Iris pigment epithelial cell (primary cell): ENCODE measurements at places on chromosomes 7 and 10.

DNA sequence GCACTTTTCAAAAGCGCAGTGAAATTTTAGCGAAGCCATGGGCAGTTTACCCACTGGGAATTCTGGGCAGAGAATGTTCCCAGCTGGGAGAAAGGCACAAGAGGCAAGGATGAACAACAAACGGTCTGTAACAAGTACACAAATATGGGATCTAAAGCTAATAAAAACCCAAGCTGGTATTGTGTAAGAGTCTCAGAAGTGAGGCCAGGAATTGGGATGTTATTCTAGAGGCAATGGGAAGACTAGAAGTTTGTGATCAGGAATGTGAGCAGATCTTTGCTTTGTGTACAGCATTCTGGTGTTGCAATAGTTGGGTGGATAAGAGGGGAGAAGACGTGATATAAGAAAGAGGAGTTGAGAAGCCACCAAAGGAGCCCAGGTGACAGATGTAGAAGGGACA, 15.0 kb downstream of the FZD9 start:
- peak; percentile 54 for DNase-seq

DNA sequence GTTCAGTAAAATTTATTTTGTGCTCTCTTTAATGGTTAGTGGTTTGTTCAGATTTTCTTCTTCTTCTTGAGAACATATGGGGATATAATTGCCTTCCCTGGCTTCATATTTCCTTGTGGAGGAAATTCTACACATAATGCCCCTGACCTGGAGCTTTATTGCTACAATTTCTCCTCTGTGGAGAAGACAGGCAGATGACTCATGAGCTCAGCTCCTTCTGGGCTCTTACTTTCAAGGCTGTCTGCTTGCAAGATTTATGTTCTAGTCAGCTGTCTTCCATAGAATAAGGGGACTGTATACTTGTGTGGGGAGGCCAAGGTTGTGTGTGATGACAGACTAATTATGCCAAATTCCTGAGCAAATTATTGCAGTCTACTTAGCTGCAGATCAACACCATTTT, 1.6 kb downstream of the LRRD1 start:
- DNase-seq = peak; percentile 83

- no peak for DNase-seq
Observed at GRCh38 chr7:81865754-81866153, 95.9 kb upstream of the HGF start.

DNA sequence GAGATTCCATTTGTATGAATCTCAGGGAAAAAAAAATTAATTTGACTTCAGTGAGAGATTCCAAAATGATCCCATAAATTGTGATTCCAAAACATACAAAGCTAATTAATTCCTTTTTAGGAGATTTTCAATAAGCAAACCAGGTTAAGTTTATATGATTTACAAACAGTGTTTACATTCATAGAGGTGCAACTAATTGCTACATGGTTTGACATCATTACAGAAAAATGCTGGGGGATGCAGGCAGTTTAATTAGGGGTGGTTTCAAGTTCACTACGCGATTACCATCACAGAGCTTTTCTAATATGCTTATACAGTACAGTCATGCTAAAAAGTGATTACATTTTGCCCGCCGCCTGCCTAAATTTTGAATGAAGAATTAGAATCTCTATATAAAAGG, 143.2 kb upstream of the MGMT start:
- DNase-seq = no peak

- DNase-seq = no peak
Observed at GRCh38 chr7:82617156-82617555, 173.6 kb upstream of the CACNA2D1 start.

DNA sequence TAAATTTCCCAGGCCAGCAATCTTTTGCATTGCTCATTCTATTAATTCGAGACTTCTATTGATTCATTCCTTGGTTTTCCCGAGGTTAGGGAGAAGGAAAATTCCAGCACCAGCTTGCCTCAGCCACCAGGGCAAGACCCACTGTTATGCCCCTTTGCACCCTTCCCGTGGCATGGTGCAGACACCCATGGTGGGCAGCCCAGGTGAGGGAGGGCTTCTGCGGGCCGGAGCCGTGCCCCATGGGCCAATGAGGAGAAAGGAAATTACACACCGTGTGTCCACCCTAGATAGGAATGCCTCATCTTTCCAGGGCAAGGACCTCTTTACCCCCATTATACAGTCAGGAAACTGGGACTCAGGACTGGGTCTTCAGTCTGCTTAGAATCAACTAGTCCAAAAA, 4.5 kb upstream of the GRID1 start:
- DNase-seq = no peak

GRCh38 chr10:110512461-110513187, 14.9 kb downstream of the DUSP5 start:
- DNase-seq = peak; percentile 93

DNA sequence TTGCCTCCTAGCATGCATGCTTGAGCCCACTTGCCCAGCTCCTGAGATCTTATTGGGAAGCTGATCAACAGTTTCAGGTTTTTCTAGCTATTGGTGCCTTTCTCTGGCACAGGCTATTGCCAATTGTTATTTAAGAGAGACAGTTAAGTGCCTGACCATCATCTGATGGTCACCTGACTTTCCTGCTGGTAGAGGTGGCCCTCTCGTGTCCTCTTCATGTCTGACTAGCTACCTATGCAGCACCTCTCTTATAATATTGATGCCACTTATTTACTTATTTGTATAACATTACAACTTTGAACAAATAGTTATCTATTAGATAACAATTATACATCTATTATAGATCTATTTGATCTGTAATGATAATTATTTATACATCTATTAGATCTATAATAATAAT, 205.9 kb upstream of the SEMA3D start:
- DNase-seq = no peak

GRCh38 chr10:113045147-113046055, 95.4 kb downstream of the TCF7L2 start:
- peak; percentile 96 for DNase-seq

GRCh38 chr7:70774950-70775527, 356.9 kb upstream of the GALNT17 start:
- no peak for DNase-seq

- no peak for DNase-seq
Observed at GRCh38 chr10:114581071-114581470, 77.0 kb downstream of the ABLIM1 start.

DNA sequence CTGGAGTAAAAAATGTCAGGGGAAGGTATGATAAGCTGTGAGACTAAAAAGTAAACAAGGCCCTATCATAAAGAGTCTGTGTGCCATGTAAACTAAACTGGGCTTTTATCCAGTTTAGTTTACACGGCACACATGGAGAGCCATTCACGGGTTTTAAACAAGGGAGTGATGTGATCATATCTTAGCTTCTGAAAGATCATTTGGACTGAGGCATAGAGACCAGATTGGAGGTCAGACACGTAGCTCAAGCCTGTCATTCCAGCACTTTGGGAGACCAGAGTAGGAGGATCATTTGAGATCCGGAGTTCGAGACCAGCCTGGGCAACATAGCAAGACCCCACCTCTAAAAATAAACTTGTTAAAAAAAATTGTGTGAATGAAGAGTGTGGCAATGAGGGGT, 50.1 kb downstream of the SKIDA1 start:
- DNase-seq = no peak

GRCh38 chr7:4641091-4641666, 40.9 kb upstream of the FOXK1 start:
- no peak for DNase-seq

DNA sequence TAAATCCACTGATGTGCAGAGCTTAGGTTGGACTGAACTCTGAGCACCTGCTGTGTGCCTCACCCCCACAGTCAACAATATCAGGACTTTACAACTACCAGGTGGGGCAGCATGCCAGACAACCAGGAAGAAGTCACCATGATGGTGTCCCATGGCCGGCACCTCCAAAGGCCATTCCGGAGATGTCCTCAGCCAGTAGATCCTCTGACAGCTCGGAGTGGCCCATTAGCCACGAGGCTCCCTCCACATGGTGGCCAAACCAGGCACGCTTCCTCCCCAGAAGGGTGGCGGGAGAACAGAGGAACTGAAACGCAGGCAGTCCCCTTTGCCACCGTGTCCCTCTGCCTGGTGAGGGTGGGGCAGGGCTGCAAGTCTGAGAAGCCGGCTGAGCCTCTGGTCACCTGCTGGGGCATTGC, 390.0 kb downstream of the TNS3 start:
- no peak for DNase-seq

- no peak for DNase-seq
Observed at GRCh38 chr7:7793921-7794320, 75.5 kb upstream of the RPA3 start.

DNA sequence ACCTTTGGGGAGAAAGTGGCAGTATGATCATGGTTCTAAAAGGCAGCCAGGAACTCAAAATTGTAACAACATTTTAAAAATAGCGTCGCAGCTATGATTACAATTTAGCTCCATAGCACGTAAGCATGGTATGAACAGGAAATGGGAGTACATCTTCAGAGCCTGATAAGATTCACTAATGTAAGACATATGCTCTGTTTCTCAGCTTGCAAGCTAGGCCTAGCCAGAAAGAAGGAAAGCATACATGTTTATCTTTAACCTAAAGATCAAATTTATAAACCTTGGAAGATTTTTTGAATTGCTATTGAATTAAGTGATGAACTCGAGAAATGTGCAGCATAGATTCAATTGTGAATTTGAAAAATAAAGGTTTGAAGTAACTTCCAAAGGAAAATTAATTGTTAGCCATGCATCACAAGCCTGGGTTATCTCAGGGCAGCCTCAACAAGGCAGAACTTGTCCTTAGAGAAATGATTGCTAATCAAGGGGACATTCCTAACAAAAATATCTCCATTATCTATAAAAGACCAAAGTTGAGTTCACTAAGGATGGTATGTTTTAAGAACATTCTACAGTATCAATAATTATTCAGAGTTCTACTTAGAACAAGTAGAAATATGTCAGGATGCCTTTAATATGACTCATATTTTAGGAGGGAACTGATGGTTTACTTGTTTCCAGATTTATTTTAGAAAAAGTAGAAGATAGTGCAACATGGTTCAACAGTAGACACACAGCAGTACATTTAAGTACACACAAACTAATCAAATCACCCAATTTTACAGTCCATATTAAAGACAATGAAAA, 38.8 kb upstream of the SEPTIN7 start:
- peak; percentile 73 for DNase-seq

DNA sequence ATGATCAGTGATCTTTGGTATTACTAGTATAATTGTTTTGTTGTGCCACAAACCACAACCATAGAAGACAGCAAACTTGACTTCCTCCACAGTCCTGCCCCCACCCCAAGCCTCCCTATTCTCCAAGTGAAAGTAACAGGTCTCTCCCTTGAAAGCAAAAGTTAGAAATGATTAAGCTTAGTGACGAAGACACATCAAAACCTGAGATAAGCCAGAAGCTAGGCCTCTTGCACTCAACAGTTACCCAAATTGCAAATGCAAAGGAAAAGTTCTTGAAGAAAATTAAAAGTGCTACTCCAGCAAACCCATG, 7.5 kb downstream of the SAR1A start:
- no peak for DNase-seq

DNA sequence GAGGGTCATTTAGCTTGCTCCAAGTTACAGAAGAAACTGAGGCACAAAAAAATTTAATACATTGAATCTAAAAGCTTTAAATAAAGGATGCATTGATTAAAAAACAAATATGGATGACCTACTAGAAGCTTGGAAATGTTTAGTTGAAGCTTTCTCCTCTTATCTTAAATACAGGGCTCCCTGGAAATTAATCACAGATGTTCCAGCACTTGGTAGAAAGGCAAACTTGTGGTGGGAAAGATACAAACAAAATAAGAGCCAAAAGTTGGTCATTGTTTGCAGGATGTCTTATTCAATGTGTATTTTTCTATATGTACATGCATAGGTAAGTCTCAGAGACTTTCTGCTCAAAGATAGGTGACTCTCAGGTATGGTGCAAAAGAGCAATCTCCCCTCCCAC, 40.7 kb upstream of the LYZL1 start:
- DNase-seq = no peak

DNA sequence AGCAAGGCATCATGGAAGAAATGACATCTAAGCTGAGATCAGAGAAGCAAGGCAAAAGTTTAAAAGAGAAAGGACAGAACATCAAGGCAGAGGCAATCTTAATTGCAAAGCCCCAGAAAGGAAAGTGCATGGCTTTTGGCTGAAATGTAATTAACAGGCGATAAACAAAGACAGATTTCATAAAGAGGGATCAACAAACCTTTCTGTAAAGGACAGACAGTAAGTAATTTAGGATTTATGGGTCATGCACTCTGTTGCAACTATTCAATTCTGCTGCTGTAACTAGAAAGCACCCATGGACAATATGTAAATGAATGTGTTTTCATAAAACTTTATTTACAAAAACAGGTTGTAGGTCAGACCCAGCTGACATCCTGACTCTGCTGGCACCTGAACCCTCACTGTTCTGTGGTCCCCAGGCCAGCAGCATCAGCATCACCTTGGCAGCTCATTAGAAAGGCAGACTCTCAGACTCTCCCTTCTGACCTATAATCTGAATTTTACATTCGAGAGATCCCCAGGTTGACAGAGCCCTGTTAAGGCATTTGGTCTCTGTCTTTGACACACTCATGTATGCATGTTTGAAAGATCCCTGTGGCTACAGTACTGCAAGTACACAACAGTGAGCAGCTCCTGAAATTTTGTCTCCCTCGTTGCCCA, 362.9 kb upstream of the NFE2L3 start:
- DNase-seq = no peak

- DNase-seq = no peak
Observed at GRCh38 chr10:72793752-72794151, 99.8 kb upstream of the OIT3 start.

GRCh38 chr10:68812420-68812819, 14.9 kb upstream of the STOX1 start:
- DNase-seq = no peak

DNA sequence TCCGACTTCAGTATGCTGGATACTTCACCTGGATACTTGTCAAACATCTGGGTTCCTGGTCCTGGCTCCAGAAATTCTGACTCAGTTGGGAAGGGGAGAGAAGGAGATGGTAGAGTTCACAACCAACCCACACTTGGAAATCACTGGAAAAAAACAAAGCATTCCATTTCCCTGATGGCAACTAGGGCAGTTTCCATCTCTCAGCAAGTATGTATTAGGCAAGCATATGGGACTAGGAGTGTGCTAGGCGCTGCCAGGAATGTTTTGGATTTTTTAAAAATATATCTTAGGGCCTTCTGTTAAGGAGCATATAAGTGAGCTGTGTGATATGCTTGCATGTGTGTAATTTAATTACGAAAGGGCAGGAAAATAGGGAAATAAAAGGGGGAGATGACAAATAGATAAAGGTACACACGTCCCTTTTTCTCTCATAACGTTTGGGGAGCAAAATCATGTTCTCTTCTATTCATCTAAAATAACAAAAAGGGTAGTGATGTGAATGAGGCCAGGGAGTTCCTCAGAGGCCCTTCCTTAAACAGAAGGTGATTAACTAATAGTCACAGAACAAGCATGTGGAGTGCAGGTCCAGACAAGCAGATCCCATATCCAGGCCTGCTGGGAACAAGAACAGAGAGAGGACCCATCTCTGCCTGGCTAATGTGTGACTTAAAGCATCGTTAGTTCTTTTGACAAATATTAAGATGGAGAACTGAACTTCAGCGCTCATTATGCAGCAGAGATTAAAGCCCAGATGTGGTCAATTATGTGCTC, 64.5 kb upstream of the NFE2L3 start:
- no peak for DNase-seq
